ENCODE measurements at places on chromosomes 4 and X.

- DNase-seq, result no peak
These were observed 99.2 kb downstream of the DRD5 start for GRCh38 chr4:9880406-9881197.

DNA sequence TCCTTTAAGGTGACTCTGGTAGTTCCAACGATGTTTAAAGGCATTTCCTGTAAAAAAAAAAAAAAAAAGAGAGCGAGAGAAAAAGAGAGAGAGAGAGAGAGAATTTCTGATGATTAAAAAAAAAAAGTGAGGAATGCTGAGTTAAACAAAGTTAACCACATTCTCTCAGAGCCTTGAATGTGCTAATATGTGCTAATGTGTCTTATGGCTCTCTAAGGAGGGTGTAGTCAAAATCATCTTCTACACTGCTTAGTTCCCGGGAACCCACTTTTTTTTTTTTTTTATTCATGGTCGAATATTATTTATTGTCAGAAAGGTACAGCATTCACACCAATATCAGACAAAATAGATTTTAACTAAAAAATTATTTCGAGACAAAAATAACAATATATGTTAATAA is 111.7 kb downstream of the SNCA start:
- no peak for DNase-seq

DNA sequence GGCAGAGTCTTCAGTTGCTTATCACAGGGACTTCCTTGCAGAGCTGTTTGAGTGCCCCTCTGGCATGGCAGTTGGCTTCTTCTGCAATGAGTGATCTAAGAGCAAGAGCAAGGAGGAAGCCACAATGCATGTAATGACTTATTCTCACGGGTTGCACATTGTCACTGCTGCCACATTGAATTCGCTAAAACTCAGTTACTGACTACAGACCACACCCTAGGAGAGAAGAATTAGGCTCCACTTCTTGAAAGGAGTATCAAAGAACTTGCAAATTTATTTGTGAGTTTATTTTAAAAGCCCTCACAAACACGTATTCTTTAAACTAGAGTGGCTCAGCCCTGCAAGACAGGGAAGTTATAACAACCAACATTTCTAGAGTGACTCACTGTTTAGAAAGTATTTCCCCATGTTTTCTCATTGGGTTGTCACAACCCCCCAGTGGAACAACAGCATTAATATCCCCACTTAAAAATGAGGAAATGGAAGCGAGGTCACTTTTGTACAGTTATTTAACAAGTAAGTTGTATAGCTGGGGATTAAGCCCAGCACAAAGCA is 32.4 kb upstream of the RBPJ start:
- DNase-seq, result no peak

DNA sequence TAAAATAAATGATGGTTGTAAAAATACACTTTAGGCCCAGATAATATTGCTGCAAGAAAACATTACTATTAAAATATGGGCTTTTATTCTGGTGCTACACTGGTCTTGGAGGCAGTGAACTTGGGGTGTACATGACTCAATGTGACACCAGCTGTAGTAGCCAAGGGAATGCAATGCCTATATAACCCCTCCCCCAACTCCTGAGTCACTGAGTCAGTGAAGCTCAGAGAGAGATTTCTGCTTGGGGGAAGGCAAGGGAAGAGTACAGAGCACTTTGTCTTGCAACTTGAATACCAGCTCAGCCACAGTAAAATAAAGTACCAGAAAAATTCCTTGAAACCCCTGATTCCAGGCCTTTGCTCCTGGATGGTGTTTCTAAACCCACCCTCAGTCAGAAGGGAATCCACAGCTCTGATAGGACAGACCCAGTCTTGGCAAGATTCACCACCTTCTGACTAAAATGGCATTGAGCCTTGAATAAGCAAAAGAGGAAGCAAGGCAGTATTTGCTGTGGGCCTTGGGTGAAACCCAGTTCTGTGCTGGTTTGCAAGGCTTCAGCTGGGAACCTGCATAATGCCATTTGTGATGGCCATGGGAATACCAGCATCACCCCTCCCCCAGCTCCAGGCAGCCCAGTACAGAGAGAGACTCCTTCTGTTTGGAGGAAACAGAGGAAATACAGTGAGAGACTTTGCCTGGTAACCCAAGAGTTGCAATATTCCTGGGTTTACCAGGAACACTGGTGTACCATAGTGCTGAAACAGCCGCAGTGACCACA is 209.9 kb downstream of the IQCM start:
- DNase-seq, result no peak

DNA sequence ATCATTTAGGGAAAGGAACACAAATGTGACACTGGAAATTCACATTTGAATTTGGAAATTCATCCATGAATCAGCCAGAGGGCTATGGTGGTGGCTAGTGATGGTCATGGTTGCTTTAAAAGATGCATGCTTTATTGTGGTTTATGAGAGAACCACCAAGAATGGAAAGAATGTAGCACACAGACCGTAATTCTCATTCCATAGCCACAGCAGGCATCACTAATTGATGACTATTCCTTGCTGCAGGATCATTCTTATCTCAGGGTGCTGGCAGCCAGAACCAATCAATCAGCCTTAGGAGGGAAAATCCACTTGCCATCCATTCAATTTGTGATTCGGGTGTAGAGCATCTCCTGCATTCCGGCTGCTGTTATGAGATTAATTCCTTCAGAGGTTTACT is 115.6 kb downstream of the DHRSX start:
- DNase-seq, result no peak

All from stimulated activated CD4-positive, alpha-beta T cell treated with anti-CD3 and anti-CD28 coated beads, TNF-alpha, amount 100 ng/mL, for 24 hours (primary cell).